NCI-H446 (cell line): ENCODE measurements at places on chromosomes 4 and X.

DNA sequence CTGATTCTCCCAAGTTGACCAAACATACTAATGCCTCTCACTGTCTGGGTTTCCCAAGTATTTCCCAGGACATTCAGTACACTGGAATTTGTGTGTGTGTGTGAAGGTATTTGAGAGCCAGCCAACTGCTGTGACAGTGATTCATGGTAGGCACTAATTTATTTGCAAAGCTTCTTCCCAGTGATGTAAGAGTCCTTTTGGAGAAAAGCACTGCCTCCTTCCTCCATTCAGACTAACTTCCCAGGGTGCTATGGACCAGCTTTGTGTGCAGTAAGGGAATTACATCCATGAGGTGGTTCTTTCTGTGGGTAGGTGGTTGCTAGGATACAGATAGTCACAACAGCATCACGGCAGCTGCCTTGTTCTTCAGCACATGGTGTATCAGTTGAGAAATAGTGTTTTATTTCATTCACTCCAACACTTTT is 8.7 kb downstream of the EGF start:
- DNase-seq, result no peak

- no peak for DNase-seq
These were observed 247.0 kb downstream of the AFAP1 start for GRCh38 chr4:7692451-7693236.

GRCh38 chr4:155592938-155593297 is 73.7 kb upstream of the GUCY1A1 start:
- peak; percentile 30 for DNase-seq

- DNase-seq, result peak; percentile 64
These were observed 8.9 kb upstream of the NAP1L5 start for GRCh38 chr4:88706574-88706973.

GRCh38 chrX:39416547-39417260 is 615.4 kb downstream of the MID1IP1 start:
- DNase-seq, result no peak

DNA sequence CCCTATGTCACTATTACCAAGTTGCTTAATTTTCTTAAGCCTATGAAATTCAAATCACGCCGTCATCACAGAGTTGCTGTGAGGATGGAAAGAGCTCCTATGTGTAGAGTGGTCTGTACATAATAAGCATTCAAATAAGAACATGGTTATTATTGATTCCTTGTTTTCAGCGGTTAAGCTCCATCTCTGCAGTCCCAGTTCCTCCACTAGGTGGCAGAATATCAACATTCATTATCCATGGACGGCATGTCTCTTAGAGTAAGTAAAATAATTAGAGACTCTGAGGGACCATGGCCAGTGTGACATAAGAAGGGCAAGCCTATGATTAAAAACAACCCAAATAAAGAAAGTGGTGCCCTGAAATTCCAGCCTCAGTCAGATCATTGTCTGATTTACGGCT is 132.5 kb upstream of the NHS start:
- DNase-seq, result no peak

DNA sequence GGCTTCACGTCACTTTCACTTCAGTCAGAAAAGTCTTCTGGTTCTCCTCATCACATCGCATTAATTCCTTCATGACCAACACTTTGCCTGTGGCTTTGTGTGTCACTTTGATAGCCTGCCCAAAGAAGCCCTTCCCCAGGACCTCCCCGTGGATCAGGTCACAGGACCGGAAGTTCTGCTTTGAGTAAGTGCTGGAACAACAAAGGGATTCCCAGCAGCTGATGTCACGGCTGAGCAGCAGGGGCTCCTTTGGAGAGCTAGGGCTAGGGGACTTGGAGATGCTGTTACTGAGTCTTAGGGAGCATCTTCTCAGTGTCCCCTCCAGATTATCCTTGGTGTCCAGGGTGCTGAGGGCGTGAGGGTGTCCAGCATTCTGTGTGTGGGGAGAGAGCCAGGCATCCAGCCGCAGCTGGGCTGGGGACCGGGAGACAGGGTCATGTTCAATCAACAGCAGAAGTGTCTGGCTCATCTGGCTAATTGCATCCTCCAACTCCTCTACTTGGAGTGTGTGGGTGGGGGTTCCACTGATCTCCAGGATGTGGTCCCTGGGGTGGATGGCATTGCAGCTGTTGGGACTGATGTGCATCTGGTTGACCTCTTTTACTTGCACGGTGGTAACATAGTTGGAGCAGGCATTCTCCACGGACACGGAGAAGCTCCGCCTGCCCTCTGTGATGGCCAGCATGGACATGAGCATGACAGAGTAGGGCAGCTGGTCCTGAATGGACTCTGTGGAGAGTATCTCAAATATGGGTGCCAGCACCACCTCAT is 39.2 kb upstream of the ARHGAP6 start:
- no peak for DNase-seq

GRCh38 chrX:119273420-119274192 is 37.5 kb downstream of the PGRMC1 start:
- DNase-seq, result no peak

- no peak for DNase-seq
These were observed 208.4 kb downstream of the GASK1B start for GRCh38 chr4:157964463-157964862.
